ENCODE measurements at places on chromosomes 11 and 22. TPM values are rescaled to one million over a fixed set of nuclear protein-coding genes. Genes with fewer than 3 reads are reported as not detected.

GRCh38 chr22:49760280-49760629 is 67.4 kb downstream of the BRD1 start:
- no peak overlapping the region for H3K27ac ChIP-seq
- H3K4me1 ChIP-seq, result no peaks in the 10 kb centered on the region
- H3K4me3 ChIP-seq, result no peak overlapping the region
- H3K27me3 ChIP-seq, result no peaks in the 10 kb centered on the region
- H3K36me3 ChIP-seq, result no peaks in the 10 kb centered on the region

DNA sequence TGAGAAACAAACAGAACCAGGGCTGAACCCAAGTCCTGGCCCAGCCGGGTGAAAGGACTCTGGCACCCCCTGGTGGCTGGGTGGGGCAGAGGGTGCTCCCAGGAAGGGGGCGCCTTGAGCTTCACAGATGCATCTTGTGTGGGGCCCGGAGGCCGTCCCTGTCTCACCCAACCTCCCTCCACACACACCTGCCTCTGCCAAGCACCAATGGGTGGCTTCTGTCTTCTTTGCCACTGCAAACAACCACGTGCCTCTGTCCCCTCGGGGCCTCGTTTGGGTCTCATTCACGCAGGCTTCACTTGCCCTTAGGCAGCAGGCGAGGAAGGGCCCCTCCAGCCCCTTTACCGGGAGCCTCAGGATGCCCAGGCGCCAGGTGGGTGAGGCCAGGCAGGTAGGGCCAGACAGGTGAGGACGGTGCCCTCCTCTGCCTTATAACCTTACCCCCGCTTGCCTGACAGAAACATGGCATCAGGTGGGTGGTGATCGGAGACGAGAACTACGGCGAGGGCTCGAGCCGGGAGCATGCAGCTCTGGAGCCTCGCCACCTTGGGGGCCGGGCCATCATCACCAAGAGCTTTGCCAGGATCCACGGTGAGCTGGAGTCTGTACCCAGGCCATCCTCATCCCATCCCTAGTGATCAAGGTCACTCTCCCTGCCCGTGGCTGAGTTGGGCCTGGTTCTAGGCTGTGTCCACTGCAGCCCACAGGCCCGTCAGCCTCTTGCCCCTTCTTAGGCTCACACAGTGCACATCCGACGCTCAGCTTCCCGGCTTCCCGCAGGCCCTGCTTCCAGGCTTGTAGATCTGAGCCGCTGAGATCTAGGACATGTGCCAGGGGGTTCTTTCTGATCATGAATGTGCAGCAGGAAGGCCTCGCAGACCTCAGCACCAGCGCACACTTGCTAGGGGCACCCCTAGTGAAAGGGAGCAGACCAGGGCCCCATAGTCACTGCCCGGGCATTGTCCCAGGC is 17.2 kb downstream of the POLR3H start:
- no peak overlapping the region for H3K4me3 ChIP-seq

- no peak for DNase-seq
- no peak overlapping the region for H3K4me3 ChIP-seq
- no peaks in the 10 kb centered on the region for H3K4me1 ChIP-seq
- no peaks in the 10 kb centered on the region for H3K27me3 ChIP-seq
- no peaks in the 10 kb centered on the region for H3K36me3 ChIP-seq
- H3K27ac ChIP-seq, result no peak overlapping the region
Observed at GRCh38 chr22:32244547-32244946, 10.6 kb downstream of the SLC5A4 start.

DNA sequence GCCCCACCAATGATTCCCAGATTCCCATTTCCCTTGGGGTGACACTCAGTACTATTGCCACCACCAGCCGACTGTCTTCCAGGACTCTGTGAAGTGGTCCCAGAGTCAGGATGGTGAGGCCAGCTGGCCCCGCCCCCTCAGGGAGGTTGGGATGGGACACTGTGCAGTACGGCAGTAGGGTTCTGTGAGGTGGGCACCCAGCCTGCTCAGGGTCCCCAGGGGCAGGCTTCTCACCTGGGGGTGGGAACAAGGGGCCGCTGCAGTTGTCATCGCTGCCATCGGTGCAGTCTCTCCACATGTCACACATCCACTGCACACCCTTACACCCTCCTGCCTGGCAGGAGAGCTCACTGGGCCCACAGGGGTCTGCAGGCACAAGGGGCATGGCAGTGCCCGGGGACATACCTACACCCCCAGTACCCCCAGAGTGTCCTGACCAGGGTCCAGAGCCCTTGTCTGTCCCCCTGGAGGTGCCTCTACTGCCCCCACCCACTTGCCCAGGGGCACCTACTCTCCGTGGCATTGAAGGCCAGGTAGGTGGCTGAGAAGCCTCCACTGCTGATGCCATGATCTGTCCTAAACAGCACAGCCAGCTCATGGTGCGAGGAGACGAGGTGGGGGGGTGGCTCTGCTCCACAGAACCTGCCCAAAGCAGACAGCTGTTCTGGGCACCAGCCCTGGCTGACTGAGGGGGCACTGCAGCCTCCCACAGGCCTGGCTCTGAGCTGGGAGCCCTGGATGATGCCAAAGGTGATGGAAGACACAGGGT is 1.9 kb upstream of the C1QTNF5 start:
- no peaks in the 10 kb centered on the region for H3K36me3 ChIP-seq
- H3K4me3 ChIP-seq, result no peak overlapping the region
- no peaks in the 10 kb centered on the region for H3K27me3 ChIP-seq
- no peak overlapping the region for H3K27ac ChIP-seq

DNA sequence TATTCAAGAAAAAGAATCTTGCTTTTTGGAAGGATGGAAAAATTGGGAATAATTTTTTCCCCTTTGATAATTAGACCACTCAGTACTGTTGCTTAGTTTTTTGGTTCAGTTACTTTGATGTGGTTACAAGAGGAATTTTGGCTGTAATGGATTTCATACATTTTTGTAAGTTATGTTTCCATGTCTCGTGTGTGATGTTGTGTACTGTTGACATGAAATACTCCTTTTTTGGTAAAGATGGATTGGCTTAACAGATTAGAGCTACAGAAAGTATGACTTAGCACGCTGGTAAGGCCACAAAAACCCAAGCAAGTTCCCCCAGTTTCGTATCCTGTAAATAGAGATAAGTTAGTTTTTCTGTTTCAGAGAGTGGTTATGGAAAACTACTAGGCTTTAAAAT is 11.9 kb downstream of the TBCEL start:
- H3K27me3 ChIP-seq, result no peaks in the 10 kb centered on the region
- peak overlapping the region; percentile 5 for H3K4me3 ChIP-seq
- DNase-seq, result no peak
- H3K4me1 ChIP-seq, result peaks cover 69% of the 10 kb centered on the region
- peak overlapping the region; percentile 57 for H3K27ac ChIP-seq

OR52I2 gene
- total RNA-seq, result not detected

DNA sequence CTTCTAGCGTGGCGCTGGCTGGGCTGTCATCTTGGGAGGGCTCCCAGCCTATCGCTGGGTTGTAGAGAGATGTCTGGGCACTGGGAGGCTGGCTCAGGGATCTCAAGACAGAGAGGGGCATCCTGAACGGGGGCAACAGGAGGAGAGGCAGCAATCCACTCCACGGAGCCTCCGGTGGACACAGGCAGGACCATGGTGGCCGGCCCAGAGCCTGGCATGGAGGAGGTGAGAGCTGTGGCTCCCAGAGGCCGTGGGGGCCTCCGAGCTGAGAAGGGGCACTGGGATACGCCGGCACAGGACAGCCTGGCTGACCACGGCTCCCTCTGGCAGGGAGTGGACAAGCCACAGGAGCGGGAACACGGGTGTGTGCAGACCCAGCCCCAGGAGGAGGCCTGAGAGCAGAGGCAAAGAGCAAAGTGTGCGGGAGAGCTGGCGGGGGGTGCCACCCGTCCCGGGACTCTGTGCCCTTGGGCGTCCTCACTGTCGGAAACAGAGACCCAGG is 9.1 kb downstream of the MRGPRF start:
- H3K27me3 ChIP-seq, result no peaks in the 10 kb centered on the region
- DNase-seq, result peak; percentile 41
- peaks cover 40% of the 10 kb centered on the region for H3K4me1 ChIP-seq
- no peaks in the 10 kb centered on the region for H3K36me3 ChIP-seq

DNA sequence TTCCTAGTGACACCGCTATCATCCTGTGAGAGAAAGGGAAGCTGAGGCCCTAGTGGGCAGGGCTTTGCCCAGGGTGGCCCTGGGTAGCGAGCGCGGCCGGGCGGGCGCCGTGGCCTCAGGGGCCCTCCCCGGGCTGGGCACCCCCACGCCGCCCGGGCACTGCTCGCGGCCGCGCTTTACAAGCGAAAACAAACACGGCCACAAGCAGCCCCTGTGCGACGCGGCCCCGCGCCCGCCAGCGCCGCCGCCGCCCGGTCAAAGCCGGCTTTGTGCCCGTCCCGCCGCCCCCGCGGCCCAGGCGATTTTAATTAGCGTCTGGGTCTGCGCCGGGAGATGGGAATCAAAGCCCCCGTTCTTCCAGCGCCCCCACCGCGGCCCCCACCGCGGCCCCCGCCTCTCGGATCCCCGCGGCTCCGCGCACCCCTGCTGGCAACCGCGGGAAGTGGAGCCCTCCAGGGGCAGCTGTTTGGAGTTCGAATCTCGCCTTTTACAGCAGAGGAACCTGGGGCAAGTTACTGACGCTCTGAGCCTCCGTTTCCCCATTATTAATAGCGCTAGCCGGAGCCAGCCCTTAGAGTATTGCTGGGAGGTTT is 47.9 kb downstream of the CHRDL2 start:
- H3K36me3 ChIP-seq, result no peaks in the 10 kb centered on the region
- peak overlapping the region; percentile 54 for H3K4me3 ChIP-seq
- H3K27me3 ChIP-seq, result no peaks in the 10 kb centered on the region

DNA sequence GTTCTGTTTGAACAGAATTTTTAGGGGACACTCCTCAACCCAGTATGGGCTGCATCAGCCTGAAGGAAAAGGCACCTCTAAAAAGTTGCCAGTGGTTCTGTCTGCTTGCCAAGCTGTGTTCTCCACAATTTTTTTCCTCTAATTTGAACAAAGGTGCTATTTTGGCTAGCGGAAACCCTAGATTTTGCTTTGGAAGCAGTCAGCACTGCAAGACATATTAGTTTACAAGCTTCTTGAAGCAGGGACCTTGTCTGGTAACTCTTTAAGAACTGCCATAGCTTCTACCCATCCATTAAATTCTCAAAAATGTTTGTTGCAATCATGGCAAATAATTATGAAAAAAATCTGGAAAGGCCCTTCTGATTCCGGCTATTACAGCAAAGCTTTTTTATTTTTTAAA is 75.6 kb upstream of the HEPHL1 start:
- no peak overlapping the region for H3K4me3 ChIP-seq
- H3K4me1 ChIP-seq, result no peaks in the 10 kb centered on the region

GRCh38 chr11:105740164-105740903 is 130.5 kb downstream of the GRIA4 start:
- H3K27ac ChIP-seq, result no peak overlapping the region
- no peaks in the 10 kb centered on the region for H3K36me3 ChIP-seq
- no peak for DNase-seq
- no peak overlapping the region for H3K4me3 ChIP-seq
- no peaks in the 10 kb centered on the region for H3K4me1 ChIP-seq
- H3K27me3 ChIP-seq, result no peaks in the 10 kb centered on the region

GRCh38 chr22:38947321-38948140 is 9.9 kb upstream of the APOBEC3A start:
- H3K27me3 ChIP-seq, result no peaks in the 10 kb centered on the region
- no peaks in the 10 kb centered on the region for H3K4me1 ChIP-seq
- DNase-seq, result no peak
- H3K27ac ChIP-seq, result no peak overlapping the region
- H3K36me3 ChIP-seq, result no peaks in the 10 kb centered on the region

- H3K4me1 ChIP-seq, result no peaks in the 10 kb centered on the region
- no peaks in the 10 kb centered on the region for H3K27me3 ChIP-seq
- no peaks in the 10 kb centered on the region for H3K36me3 ChIP-seq
- no peak overlapping the region for H3K27ac ChIP-seq
- no peak overlapping the region for H3K4me3 ChIP-seq
Observed at GRCh38 chr11:2425506-2425905, 18.8 kb downstream of the TRPM5 start.

MMP27 gene
- not detected for total RNA-seq

- no peak overlapping the region for H3K4me3 ChIP-seq
- peak overlapping the region; percentile 21 for H3K27ac ChIP-seq
- H3K27me3 ChIP-seq, result no peaks in the 10 kb centered on the region
- no peak for DNase-seq
- H3K36me3 ChIP-seq, result no peaks in the 10 kb centered on the region
- no peaks in the 10 kb centered on the region for H3K4me1 ChIP-seq
Observed at GRCh38 chr11:34855021-34855753, 61.0 kb downstream of the APIP start.

GRCh38 chr11:60785806-60786361 is 751 bp downstream of the MS4A10 start:
- H3K27me3 ChIP-seq, result no peaks in the 10 kb centered on the region
- H3K4me1 ChIP-seq, result no peaks in the 10 kb centered on the region
- H3K4me3 ChIP-seq, result no peak overlapping the region
- H3K27ac ChIP-seq, result no peak overlapping the region
- DNase-seq, result no peak
